ENCODE measurements at places on chromosomes 1 and 21.

GRCh38 chr1:218967836-218968235 lies 205.8 kb upstream of the LYPLAL1 start:
- no peak for DNase-seq

DNA sequence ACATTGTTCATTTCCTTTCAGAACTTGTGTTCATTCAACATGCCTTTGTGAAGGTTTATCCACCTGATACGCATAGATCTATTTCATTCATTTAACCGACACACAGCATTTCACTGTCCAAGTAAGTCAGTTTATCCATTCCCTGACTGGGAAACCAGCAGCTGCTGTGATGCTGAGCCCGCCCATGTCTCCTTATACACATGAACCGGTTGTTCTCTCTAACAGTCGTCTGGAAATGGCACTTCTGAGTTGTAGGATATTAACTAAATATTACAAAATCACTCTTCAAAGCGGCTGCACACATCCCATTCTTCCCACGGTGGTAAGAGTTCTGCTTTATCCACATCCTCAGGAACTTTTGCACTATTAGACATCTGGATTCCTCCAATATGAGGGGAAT lies 71.1 kb downstream of the NPHP4 start:
- no peak for DNase-seq

- DNase-seq: no peak
These were observed 114.7 kb upstream of the IRF2BP2 start for GRCh38 chr1:234724516-234725176.

DNA sequence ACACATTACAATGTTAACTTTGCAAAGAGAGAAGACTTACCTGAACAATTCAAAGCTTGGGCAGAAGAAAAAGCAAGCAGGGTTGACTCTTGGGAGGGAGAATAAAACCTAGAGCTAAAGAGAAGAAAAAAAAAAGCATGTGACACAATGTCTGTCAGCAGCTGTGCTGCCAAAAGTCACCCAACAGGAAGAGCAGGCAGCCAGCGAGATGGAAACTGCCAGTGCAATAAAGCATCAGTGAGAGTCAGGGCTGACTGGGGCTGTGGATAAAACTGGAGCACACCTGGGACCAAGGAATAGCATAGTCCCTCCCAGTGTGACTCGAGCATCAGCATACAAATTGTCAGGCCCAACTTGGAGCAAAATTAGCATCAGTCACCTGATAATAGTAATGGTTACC lies 65.0 kb upstream of the SLC22A15 start:
- DNase-seq: no peak

- no peak for DNase-seq
These were observed 63.5 kb downstream of the AGPAT3 start for GRCh38 chr21:43928222-43929125.
